Vein endothelial cell (primary cell): ENCODE measurements at places on chromosomes 4 and X. TPM values are rescaled to one million over a fixed set of nuclear protein-coding genes. Genes with fewer than 3 reads are reported as not detected.

The GRIA2 gene
- not detected in 2 replicates for total RNA-seq

The PAGE2B gene
- not detected in 2 replicates for total RNA-seq

The TMEM35A gene
- 1.8 and 2.9 TPM in 2 replicates for total RNA-seq

The ZMAT1 gene
- total RNA-seq = 2.4 and 2.9 TPM in 2 replicates

The BTK gene
- not detected in 2 replicates for total RNA-seq

The ARSJ gene
- total RNA-seq = 44.4 and 51.1 TPM in 2 replicates

The NDNF gene
- total RNA-seq = not detected in 2 replicates

The PLCXD1 gene
- 5.9 and 8.0 TPM in 2 replicates for total RNA-seq

The PLP2 gene
- total RNA-seq = 44.4 and 45.8 TPM in 2 replicates

The ACOT9 gene
- 86.2 and 121 TPM in 2 replicates for total RNA-seq

The VEGFD gene
- 0.38 and 0.65 TPM in 2 replicates for total RNA-seq

The TDO2 gene
- total RNA-seq = not detected in 2 replicates

The NR0B1 gene
- total RNA-seq = not detected in 2 replicates
